Vein endothelial cell (primary cell): ENCODE measurements at places on chromosomes 16 and 17. TPM values are rescaled to one million over a fixed set of nuclear protein-coding genes. Genes with fewer than 3 reads are reported as not detected.

KRT39 gene
- not detected in 2 replicates for total RNA-seq

ABCC11 gene
- total RNA-seq: not detected in 2 replicates

ADAP2 gene
- total RNA-seq: 0.19 and 0.33 TPM in 2 replicates

GUCY2D gene
- total RNA-seq: not detected in 2 replicates

KRTAP4-3 gene
- not detected in 2 replicates for total RNA-seq

ZG16 gene
- total RNA-seq: not detected in 2 replicates
